Activated T-cell treated with anti-CD3 and anti-CD28 coated beads for 4 hours (primary cell): ENCODE measurements at places on chromosomes 12 and 14.

GRCh38 chr14:101019541-101019940 lies 116.0 kb upstream of the RTL1 start:
- DNase-seq: no peak

- DNase-seq: no peak
These were observed 61.9 kb downstream of the DCAF5 start for GRCh38 chr14:69091006-69091405.

DNA sequence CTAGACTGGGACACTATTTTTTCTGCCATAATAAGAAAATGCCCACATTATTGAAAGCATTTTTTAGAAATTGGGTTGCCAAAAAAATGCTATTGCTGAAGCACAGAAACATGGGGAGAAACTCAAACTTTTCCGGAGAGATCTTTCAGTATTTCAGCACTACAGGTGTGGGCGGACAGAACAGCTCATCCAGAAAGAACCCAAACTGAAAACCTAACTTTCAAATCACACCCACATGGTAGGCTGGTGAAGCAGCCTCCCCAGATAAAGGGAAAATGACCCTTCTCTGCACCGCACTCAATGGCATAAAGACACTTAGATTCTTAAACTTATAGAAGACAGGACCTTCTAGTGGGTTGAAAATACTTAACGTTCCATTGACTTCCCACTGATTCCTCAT lies 62.3 kb upstream of the TMPO start:
- DNase-seq: no peak

DNA sequence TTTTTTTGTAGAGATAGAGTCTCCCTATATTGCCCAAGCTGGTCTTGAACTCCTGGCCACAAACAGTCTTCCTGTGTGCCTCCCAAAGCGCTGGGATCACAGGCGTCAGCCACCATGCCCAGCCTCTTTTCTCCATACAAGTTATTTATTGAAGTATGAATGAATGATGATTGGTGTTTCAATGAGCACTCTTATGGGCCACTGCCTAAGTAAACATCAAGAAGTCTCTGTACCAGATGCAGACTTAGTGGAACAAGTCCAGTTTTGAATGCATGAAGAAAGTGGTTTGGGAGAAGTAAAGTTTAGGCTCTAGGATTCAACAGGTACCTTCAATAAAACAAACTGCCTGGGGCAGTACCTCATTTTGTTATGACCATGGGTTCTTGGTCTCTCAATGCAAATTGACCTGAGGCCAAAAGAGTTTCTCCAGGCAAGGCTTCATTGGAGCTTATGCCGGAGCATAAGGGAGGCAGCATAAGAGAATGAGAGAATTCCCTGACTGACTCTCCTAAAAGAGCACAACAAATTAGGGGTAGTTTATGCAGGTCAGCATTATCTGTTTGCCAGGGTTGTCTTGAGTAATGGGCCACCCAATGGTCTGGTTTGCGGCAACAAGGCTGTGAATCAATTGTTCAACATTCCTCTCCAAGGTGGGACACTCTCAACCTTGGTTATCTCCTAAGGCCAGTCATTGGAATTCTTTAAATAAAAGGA lies 1.1 kb upstream of the GMFB start:
- DNase-seq: no peak

- no peak for DNase-seq
These were observed 100.4 kb upstream of the PMCH start for GRCh38 chr12:102298022-102298421.

GRCh38 chr12:42360747-42361403 lies 34.9 kb downstream of the PPHLN1 start:
- DNase-seq: no peak

GRCh38 chr12:116916714-116917114 lies 6.0 kb downstream of the FBXW8 start:
- DNase-seq: no peak

DNA sequence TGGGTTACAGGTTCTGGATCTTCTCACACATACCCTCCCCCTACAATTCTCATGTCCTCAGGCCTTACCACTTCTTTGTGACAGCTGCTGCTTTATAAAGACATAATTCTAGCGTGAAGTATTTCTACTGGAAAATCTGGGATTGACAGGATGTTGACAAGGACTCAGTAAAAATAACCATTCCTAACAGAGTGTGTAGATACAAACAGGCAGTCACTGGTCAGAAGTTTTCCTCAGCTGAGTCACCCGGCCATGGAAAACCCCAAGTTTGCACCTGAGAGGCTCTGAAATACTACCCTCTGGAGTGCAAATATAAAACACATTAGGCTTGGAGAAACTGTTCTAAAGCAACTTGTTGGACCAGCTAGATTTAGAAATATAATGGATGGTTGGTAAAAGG lies 54.4 kb downstream of the SPPL3 start:
- no peak for DNase-seq

DNA sequence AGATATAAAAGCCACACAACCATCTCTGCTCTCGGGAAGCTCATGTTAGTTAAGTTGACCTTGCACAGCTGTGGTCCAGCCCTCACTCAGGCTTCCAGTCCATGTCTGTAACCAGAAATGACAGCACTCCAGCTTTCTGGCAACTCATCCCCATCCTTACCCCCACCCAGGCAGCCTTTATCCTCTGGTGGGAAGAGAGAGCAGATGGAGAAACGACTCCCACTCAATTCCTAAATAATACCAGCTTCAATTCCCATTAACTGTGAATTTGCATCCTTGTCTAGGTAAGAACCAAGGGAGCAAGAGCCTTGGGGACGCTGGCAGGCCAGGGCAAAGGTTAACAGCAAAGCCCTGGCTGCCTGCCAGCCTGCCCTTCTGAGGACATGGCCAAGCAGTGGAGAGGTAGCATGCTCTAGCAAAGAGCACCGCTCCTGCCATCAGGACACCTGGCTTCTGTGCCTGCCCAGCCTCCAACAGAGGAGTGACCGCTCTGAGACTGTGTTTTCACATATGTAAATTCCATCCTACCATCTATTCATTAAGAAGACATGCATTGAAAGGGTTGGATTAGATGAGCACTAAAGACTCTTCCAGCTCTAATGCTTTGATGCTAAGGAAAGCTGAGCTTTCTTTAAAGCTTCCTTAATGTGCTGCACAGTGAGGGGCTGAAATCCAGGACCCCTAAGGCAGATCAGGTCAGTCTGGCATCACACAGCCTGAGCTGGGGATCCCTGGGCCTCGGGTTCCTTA lies 236.1 kb downstream of the GRIN2B start:
- no peak for DNase-seq

DNA sequence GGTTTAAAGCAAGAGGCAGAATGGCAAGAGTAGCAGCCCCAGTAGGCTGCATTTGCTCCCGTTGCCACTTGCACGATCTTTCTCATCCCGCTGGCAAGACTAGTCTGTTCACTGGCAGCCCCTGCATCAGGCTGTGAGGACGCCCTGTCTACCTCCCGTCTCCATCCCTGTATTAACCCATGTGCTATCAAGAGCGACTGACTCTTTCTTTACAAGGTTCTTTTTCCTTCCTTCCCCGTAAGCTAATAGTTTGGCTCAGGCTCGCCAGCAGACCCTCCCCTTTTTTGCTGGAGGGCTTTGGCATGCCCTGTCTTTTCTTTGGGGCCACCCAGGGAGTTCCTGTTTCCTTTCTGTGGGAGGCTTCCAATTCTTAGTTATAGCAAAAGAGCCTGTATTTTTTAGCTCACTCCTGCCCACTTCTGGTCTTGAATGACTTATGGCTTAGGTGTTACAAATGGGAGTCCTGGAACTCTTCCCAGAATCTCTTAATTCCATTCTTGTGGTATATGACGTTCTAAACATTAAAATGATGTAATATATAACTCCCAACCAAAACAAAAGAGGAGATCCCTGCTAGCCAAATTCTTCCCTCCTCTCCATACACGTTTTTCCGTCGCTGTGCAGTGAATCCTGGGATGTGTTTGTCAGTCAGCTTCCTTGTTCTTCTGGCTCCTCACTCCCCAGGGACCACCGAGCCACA lies 149.0 kb downstream of the PRKCH start:
- DNase-seq: no peak

GRCh38 chr12:93427779-93428564 lies 13.8 kb downstream of the UBE2N start:
- no peak for DNase-seq

DNA sequence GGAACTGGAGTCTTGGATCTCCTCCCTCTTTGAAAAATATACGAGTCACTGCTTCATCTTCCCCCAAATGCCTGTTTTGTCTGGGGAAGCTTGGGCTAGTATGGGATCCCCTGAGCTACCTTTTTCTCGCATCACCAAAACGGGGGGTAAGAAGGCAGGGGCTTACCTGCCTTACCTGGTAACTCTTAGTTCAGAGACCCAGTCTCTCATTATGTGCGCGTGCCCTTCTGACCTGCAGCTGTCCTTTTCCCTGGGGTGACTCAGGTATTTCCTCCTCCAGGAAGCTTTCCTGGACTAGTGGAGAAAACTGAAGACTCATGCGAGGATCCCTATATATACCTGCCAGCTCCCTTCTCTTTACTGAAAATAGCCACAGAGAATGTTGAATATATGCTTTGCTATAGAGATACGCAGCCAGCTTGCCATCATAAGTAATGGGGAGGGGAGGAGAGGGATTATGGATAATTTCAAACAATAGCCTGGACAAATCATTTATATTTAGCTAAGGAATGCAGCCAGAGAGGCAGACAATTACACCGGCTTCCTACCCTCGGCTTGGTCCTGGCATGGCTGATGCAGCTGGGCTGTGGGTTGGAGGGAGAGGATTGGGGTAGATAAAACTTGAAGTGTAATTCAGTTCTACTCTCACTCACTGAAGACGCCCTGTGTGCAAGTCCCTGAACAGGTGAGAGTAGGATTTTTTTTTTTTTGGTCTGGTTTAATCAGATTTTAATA lies 1.1 kb downstream of the TSPAN9 start:
- DNase-seq: no peak

GRCh38 chr12:31033146-31033545 lies 40.5 kb upstream of the DDX11 start:
- no peak for DNase-seq

DNA sequence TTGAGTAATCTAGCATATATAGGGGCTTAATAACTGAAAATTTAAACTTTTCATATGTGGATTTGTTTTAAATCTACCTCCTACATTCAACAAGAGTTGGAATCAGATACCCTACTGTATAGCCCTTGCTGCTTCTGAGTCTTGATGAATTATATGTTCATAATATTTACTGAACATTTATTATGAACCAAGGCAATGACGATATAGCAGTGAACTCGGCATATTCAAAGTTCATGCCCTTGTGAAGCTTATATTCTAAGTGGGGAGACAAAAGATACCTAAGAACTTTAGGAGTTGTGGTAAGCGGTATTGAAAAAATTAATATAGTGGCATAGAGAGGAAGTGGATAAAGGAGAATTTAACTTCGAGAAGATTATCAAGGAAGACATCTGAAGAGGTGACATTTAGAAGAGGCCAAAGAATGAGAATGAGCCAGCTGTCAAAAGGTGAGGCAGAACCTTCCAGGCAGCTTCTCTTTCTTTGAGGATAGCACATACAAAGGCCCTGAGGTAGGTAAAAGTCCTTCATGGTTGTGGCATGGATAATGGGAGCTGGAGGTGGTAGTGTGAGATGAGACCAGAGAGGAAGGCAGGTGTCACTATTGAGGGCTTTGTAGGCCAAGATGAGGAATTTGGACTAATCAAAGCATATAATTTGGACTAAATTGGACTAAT lies 10.2 kb downstream of the EID3 start:
- DNase-seq: no peak

DNA sequence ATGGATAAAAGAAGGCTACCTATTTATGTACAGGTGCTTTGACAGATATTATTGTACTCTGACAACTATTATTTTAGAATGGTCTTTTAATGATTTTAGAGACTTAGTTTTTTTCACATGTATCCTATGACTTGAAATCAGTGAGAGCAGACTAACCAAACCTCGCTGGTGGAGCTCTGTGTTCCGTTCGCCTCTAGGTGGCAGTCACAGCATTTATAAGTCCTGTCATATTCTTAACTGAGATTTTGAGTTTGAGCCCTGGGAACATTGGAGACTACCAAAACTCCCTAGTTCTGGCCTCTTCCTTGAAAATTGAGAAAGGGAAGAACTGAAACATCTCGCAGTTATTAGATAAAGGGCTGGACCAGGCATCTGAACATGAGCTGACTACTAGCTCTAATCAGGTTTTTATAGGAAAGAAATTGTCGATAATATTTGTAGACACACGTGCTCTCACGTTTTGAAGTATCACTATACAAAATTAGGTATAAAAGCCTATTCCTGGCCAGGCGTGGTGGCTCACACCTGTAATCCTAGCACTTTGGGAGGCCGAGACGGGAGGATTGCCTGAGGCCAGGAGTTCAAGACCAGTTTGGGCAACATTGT lies 48.3 kb downstream of the TTLL5 start:
- peak; percentile 43 for DNase-seq

DNA sequence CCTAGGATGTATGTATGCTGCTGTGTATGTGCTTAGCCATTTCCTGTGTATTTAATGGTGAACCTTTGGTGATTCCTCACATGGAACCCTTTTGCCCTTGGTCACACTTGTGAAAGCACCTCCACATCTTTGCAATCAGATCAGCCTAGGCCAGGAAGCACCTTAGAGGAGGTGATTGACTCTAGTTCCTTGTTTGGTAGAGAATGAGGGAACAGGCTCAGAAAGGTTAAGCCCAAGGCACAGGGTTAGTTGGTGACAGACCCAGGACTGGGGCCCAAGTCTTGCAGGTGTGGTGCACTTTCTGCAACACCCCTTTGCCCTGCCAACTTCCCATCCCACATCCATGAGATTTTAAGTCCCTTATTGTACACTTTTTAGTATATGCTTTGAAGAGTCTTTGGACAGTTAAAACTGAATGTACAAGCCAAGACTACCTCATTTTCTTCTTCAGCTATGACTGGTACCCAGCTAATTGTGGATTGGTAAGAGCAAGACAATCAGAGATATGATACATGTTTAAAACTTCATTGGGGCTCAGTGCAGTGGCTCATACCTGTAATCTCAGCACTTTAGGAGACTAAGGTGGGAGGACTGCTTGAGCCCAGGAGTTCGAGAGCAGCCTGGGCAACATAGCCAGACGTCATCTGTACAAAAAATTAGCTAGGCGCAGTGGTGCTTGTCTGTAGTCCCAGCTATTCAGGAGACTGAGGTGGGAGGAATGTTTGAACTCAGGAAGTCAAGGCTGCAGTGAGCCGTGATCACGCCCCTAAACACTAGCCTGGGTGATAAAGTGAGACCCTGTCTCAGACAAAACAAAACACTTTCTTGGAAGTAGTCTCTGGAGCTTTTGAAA lies 71.1 kb downstream of the RASSF3 start:
- no peak for DNase-seq

- DNase-seq: no peak
These were observed 826.6 kb upstream of the MGAT4C start for GRCh38 chr12:87082756-87083155.

DNA sequence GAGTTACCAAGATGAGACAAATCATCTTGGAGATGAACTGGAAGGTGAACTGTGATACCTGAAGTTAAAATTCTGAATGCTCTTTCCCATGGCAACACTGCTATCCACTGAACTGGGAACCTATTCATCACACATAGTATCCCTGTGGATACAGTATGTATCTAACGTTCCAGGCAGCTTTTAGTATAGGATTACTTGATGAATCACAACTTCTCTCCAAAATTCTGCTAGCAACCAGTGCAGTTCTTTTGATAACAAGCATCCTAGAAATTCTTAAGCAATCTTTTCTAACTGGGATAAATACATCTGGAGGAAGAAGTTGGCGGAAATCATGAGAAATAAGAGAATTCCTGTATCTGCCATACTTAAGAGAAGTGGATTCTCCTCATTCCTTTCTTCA lies 66.4 kb downstream of the PAWR start:
- DNase-seq: no peak

GRCh38 chr14:95830386-95830785 lies 46.2 kb upstream of the TUNAR start:
- no peak for DNase-seq
